ACHN (cell line): ENCODE measurements at places on chromosomes 1 and 21.

GRCh38 chr1:107687849-107688753, 276.9 kb downstream of the VAV3 start:
- DNase-seq = peak; percentile 63

DNA sequence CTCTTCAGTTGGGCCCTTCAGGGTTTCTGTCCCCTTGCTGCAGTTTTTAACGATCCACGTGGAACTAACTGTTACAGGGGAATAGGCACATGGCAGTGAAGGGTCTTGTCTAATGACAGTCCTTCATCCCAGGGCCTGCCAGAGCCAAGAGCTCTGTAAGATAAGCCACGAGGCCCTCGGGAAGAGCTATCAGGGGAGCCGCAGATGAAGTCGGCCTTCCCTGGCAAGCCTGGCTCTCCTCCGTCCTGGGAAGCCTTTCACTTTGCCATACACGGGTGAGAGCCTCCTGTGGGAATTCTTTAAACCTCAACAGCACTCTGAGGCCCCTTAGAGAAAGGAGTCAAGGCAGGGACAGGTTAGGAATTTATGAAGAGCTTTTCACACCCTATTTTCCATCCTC, 29.0 kb downstream of the ACP6 start:
- no peak for DNase-seq

- DNase-seq = peak; percentile 34
Measured at GRCh38 chr1:50268049-50268448, 155.2 kb downstream of the DMRTA2 start.

DNA sequence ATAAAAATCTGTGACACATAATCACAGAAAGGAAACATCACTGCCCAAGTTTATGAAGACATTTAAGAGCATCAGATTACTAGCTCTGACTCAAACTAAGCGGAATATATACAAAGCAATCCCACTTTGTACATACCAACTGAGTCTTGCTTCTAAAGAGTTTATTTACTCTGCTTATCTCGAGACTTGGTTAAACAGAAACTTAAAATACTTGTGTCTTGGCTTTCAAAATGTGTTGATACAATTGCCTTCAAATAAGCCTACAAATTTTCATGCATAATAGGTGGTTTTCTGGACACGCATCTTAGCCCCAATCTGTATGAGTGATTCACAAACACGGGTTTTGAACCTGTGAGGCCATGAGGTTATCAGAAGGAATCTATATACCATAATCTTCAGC, 21.0 kb downstream of the CD160 start:
- DNase-seq = no peak

GRCh38 chr1:10888791-10889649, 92.6 kb upstream of the CASZ1 start:
- DNase-seq = no peak

GRCh38 chr1:187842406-187843165, 1013.8 kb downstream of the PLA2G4A start:
- DNase-seq = peak; percentile 3
